ENCODE measurements at places on chromosomes 2 and 18. TPM values are rescaled to one million over a fixed set of nuclear protein-coding genes. Genes with fewer than 3 reads are reported as not detected.

- no peak overlapping the region for H3K4me3 ChIP-seq
- H3K27ac ChIP-seq: no peak overlapping the region
- no peak for DNase-seq
- no peaks in the 10 kb centered on the region for H3K36me3 ChIP-seq
Observed at GRCh38 chr2:187349326-187349944, 98.6 kb downstream of the CALCRL start.

DNA sequence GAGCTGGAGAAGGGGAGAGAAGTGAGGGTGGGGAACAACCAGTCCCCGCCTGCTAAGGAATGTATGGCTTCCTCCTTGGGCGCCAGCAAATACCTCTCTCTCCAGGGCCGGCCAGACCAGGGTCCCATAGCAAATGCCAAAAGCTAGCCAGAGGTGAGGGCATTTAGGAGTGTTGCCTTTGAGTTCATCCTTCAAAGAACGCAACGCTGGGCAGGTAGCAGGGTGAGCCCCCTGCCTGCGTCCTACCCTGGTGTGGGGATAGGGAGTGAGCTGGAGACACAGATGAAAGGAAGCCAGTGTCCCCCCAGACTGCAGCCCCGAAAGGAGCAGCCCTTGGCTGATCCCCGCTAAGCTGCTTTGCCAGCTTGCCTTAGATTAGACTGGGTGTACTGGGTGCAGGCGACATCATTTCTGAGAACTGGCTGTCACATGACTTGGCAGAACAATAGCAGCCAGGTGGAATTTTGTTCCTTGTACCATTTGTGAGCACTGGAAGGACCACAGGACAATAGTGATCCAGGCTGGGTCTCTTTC, 40.4 kb downstream of the KLHL29 start:
- DNase-seq: no peak
- peaks cover 2% of the 10 kb centered on the region for H3K4me1 ChIP-seq
- H3K36me3 ChIP-seq: no peaks in the 10 kb centered on the region
- H3K27ac ChIP-seq: no peak overlapping the region

DNA sequence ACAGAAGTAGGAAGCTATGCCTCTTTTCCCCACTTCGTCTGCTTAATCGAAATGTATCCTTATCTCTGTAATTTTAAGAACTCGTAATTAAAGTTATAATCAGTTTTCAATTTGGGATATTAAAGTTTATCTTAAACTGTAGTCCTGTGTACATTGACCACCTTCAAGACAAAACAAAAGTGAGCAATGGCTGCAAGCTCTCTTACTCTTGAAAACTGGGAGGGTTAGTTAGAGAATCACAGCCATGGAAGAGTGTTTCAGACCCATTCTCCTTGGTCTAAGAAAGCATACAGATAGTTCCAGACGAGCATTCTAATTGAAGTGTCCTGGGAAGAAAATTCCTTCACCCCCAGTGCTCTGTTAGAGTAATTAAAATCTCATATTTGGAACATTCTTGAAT, 2.0 kb downstream of the KCMF1 start:
- H3K36me3 ChIP-seq: peaks cover 37% of the 10 kb centered on the region
- peaks cover 52% of the 10 kb centered on the region for H3K4me1 ChIP-seq
- DNase-seq: no peak
- no peaks in the 10 kb centered on the region for H3K27me3 ChIP-seq

- peaks cover 16% of the 10 kb centered on the region for H3K4me1 ChIP-seq
- DNase-seq: no peak
- no peaks in the 10 kb centered on the region for H3K36me3 ChIP-seq
- no peak overlapping the region for H3K27ac ChIP-seq
Observed at GRCh38 chr2:215812966-215813365, 200.4 kb downstream of the MREG start.

TYW5 gene
- total RNA-seq: 7.9 TPM

UNC80 gene
- not detected for total RNA-seq

KHK gene
- total RNA-seq: 9.5 TPM
